A549 treated with AZD2906 at 1 μM for 4 hours (cell line): ENCODE measurements at places on chromosomes 7 and 10. TPM values are rescaled to one million over a fixed set of nuclear protein-coding genes. Genes with fewer than 3 reads are reported as not detected.

DCLRE1A gene
- 8.6 to 10.4 TPM (median 9.1 TPM) in 5 replicates for total RNA-seq

METTL2B gene
- total RNA-seq = 20.5 to 25.3 TPM (median 22.7 TPM) in 5 replicates

NOLC1 gene
- total RNA-seq = 141 to 177 TPM (median 158 TPM) in 5 replicates

HYAL4 gene
- 0.05 TPM in 1 of 5 replicates, not detected in the others for total RNA-seq
